ENCODE measurements at places on chromosomes 3 and 15. TPM values are rescaled to one million over a fixed set of nuclear protein-coding genes. Genes with fewer than 3 reads are reported as not detected.

The RTP1 gene
- total RNA-seq: not detected

The RPUSD3 gene
- total RNA-seq: 71.5 TPM

The IL17RB gene
- total RNA-seq: not detected

The CCDC14 gene
- total RNA-seq: 26.4 TPM

The CPNE9 gene
- total RNA-seq: not detected

The UROC1 gene
- total RNA-seq: not detected

The TXNRD3 gene
- 10.4 TPM for total RNA-seq
